Breast epithelium (tissue), 4 donors: ENCODE measurements at places on chromosomes 12 and 14.

GRCh38 chr12:69247268-69248018, 8.1 kb downstream of the CPSF6 start:
- DNase-seq: no peak

GRCh38 chr12:74770552-74770951, 232.9 kb downstream of the ATXN7L3B start:
- DNase-seq: no peak

DNA sequence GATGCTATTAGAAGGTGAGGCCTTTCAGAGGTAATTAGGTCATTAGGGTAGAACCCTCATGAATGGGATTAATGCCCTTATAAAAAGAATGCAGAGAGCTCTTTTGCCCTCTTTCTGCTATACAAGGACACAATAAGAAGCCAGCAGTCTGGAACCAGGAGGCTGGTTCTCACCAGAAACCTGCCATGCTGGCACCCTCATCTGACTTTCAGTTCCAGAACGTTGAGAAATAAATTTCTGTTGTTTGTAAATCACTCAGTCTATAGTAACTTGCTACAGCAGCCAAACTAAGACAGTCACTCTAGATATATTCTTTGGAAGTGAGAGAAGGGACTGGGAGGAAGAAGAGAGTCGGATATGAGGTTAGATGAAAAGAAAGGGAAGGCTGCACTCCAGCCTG, 125.0 kb upstream of the MYF6 start:
- DNase-seq: no peak

DNA sequence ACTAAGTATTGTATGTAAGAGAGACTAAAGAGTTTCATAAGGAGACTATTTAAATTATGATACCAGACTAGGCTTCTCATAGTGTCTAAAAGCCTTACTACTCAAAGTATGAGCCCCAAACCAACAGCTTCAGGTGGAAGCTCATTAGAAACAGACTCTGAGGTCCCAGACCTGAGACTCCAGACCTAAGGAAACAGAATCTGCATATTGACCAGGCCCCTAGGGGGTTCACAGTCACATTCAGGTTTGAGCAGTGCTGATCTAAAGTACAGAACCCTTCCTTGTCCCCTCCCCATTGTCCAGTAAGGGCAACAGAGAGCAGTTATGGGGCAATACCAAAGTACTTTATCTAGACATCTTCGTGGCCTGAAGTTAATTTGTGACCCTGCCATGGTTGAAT, 87.7 kb downstream of the SSPN start:
- DNase-seq: no peak

DNA sequence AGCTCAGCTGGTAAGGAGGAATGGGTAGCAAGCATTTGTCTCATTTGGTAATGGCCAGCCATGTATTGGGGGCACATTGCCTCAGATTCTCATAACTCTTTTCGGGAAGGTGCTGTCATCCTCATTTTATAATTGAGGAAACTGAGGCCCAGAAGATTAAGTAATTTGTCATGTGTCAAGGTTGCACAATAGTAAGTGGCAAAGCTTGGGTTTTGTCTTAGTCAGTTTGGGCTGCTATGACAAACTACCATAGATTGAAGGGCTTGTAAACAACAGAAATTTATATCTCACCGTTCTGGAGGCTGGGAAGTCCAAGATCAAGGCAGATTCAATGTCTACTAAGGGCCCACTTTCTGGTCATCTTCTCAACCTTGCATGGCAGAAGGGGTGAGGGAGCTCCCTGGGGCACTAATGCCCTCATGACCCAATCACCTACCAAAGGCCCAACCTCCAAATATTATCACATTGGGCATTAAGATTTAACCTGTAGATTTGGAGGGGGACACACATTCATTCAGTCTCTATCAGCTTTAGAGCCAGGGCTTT, 99.6 kb downstream of the SRGAP1 start:
- DNase-seq: no peak

GRCh38 chr12:41362510-41362909, 174.4 kb downstream of the PDZRN4 start:
- DNase-seq: no peak

DNA sequence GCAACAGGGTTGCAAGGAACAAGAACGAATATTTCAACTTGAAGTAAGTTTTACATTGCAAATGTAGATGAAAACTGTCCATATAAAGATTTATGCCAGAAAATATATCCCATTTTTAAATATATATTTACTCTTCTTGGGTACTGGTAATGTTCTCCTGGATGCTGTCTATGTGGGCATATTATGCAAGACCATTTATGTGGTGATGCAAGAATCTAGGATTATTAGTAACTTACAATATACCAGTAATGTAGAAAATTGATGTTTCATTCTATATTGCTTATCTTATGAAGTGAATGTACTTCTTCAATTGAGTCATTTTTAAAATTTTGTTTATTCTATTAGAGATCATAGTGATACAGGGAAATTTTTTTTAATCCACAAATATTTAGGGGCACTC, 25.1 kb downstream of the FGFR1OP2 start:
- DNase-seq: no peak

- DNase-seq: no peak
Measured at GRCh38 chr12:92624236-92624635, 78.6 kb upstream of the PLEKHG7 start.

DNA sequence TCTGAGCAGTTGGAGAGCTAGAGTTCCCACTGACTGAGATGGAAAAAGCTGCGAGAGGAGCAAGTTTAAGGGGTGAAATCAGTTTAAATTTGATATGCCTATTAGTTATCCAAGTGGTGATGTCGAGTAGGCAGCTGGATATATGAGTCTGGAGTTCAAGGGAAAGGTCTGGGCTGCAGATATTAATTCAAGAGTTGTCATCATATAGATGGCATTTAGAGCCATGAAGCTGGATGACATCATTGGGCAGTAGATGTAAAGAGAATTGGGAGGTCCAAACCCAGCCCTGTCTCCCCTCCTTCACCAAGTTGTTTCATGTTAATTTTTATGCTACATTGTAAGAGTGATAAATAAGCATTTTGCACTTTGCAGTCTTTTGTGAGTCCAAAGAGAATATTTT, 898.1 kb downstream of the GALC start:
- no peak for DNase-seq

DNA sequence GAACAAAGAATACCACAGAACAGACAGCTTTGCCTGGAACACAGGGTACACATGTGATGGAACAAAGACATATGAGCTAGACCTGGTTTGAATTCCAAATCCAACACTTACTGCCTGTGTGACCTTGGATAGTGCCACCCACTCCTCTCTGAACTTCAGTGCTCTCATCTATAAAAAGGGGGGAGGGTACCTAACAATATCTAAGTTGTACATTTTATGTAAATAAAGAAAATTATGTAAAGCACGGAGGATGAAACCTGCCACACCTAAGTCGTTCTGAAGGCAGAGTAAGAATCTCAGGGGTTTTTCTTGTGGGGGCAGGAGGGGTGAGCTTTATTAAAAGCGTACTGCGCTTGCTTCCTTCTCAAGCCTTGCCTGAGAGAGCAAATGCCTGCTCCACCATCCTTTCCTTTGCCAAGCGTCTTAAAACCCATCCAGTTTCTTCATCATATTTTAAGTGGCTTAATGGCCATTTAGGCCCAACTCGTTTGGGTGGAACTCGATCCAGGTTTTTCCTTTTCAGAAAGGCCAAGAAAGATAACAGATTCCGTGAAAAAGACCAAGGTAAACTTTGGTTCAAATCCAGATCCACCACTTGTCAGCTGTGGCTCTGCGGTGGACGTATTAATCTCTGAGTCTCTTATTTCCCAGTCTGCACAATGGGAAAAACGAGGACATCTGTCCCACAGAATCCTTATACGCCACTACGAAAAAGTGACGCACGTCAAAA, 946 bp downstream of the DDX24 start:
- no peak for DNase-seq

GRCh38 chr12:70059373-70059772, 183.9 kb upstream of the CNOT2 start:
- no peak for DNase-seq

DNA sequence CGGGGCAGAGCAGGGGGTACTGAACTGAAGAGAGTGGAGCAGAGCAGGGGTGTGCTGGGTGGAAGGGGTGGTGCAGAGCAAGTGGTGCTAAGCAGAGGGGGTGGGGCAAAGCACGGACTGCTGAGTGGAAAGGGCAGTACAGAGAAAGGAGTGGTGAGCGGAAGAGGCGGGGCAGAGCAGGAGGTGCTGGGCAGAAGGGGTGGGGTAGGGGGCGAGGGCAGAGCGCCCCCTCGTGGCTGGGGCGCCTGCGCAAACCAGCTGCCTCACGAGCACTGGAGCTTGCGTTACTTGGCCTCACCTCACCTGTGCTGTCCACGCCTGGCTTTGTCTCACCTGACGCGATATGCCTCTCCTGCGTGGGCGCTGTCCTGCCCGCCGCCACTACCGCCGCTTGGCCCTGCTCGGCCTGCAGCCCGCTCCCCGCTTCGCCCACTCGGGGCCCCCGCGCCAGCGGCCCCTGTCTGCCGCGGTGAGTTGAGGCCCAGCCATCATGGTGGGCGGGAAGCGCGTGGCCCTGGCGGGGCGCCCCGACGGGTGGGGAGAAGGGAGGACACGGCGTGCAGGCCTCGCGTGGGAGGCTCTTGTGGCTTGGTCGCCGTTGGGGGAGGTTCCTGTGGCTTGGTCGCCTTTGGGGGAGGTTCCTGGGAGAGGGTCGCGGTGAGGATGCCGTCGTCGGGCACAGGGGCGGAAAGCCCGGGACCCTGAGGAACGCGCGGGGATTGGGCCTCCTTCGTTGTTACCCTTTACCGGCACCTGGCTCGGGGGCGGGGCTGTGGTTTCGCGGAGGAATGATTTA, at the start of gene COX8C:
COX8C (plus strand) TSS at position 257 of the 796 bp plus-strand sequence; CDS start at position 344, 87 bp downstream.
- no peak for DNase-seq

DNA sequence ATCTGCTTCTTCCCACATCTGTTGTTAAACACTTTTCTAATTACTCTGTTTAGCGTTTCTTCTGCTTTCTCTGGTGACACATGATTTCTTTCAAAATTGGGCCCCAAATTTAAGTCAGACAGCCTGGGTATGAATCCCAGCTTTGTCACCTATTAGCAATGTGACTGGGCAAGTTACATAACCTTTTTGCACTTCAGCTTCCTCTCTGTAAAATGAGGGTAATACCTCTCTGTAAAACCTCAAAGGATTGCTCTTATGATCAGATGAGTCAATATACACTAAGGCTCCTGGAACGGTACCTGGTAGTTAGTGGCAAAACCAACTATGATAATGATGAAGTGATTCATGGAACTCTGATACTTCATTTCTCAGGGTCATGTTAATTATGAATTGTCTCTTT, 33.0 kb downstream of the E2F7 start:
- DNase-seq: no peak
